ENCODE measurements at places on chromosomes 4 and X. TPM values are rescaled to one million over a fixed set of nuclear protein-coding genes. Genes with fewer than 3 reads are reported as not detected.

Gene DNAJB14
- 41.9 TPM for total RNA-seq

Gene COX7B
- total RNA-seq, result 128 TPM

GRCh38 chrX:116618546-116618945, 155.8 kb upstream of the CT83 start:
- DNase-seq, result no peak

DNA sequence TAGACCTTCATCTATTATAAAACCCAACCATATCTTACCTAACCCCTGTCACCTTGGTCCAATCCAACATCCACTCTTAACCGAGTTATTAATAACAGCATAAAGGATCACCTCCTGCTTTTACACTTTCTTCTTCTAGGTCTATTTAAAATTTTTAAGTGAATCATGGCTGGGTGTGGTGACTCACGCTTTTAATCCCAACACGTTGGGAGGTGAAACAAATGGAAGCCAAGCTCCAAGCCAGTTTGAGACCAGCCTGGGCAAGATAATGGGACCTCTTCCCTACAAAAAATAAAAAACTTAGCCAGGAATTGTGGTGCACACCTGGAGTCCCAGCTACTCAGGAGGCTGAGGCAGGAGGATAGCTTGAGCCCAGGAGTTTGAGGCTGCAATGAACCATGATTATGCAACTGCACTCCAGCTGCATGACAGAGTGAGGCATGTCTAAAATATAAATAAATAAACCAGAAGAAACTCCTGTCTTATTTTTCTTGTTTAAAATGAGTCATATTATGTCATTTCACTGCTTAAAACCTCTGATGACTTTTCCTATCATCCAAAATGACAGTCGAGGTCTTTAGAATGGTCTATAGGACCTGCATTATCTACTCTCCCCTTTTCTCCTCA, 188.4 kb downstream of the GASK1B start:
- DNase-seq, result no peak

DNA sequence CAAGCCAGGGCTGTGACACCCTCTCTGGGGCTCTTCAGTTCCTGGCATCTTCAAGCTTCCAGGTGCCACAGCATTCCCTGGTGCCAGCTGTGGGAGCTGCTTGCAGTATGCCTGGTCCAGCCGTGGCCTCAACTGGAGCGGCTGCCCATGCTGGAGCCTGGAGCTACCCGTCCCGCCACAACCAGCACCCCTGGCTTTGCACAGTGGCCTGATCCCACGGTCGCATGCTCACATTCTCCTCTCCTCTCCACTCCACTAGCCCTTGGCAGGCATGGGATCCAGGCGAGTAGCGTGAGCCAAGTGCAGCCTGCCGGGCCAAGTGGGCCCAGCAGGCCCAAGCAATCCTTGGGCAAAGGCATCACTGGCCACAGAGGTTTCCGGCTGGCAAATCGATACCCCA, 81.7 kb downstream of the PPP4R3C start:
- no peak for DNase-seq

DNA sequence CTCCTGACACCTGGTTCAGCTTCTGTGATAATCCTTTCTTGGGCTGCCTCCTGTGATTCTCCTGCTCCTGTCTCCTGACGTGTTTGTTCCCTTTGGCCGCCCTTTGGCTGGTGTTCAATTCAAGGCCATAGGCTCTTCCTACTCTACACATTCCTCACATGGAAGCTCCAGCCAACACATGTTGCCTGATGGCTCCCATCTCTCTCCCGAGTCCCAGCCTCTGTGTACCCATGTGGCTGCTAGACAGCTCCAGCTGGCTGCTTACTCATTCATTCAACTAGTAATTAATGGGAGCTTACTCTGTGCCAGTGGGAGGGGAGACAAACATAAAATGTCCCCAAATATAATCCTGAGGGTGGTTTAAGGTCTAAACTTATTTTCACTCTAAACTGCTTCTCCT, 9.2 kb upstream of the MED28 start:
- DNase-seq, result no peak

- DNase-seq, result no peak
These were observed 18.9 kb downstream of the ADD1 start for GRCh38 chr4:2862528-2862927.

DNA sequence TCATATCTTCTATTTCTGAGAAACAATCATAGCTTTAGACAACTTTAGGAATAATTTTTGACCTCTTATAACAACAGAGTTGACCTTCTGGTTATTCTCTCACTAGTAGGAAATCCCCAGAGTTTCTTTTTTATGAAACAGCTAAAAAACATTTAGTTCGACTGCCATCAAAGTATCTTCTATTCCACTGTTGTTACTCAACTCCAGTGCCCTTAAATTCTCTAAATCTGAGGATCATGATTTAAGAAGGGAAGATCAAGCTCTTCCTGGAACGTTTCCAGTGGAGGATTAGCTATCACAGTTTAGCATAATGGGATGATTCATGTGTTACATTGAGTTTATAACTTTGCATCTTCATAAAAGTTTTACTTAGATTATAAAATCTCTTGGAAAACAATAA, 134.9 kb upstream of the VEGFC start:
- no peak for DNase-seq

GRCh38 chr4:15413010-15413622, 14.7 kb upstream of the C1QTNF7 start:
- DNase-seq, result no peak

Gene ARMCX5
- 18.6 TPM for total RNA-seq

DNA sequence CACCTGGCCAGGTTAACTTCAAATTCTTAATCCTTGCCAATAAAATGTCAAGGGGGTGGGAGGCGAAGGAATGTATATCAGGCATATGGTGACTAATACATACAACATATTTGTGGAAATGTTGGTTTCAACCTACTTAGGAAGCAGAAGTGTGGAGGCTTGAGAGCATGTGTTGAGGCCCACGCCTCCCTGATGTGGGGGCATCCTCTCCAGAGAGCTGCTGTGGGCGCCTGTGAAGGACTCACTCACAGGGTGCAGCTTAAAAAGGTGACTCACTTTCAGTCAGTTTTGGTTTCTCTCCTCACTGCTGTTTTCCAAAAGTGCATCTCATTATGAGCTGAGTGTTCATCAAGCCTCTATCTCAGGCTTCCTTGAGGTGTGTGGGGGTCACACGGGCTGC, 27.5 kb downstream of the LNX1 start:
- DNase-seq, result no peak
